Common myeloid progenitor, CD34-positive (primary cell): ENCODE measurements at places on chromosomes 6 and 20.
A peak's percentile ranks its signal among the peaks of the same experiment; 100 is the strongest.

GRCh38 chr6:90194371-90194841 is 102.2 kb downstream of the BACH2 start:
- DNase-seq, result peak; percentile 50
- no peaks in the 10 kb centered on the region for H3K27me3 ChIP-seq
- no peak overlapping the region for H3K4me3 ChIP-seq
- H3K36me3 ChIP-seq, result peaks cover 10% of the 10 kb centered on the region

DNA sequence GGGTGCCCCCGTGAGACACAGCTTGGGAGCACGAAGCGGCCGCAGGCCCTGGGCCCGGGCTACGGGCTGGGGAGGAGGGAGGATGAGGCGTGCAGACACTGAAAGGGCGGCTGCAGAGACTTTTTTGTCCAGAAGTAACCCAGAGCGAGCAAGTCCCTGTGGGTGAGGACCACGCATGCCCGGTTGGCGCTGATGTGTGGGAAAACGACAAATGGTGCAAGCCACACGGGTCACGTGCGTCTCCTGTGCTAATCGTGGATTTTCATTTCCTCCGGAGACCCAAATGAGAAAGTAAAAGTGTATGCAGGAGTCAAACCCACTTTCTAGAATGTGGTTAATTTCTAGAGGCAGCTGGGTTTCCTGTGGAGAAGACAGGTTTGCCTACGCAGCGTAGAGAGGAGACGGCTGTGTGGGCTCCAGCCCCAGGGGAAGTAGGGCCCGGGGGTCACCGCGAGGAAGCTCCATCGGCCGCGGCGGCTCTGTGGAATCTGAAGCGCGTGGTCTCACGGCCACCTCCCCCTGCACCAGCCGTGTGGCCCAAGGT is 19.0 kb downstream of the DLL1 start:
- H3K36me3 ChIP-seq, result no peaks in the 10 kb centered on the region
- no peaks in the 10 kb centered on the region for H3K27me3 ChIP-seq
- no peak overlapping the region for H3K27ac ChIP-seq
- DNase-seq, result peak; percentile 97

DNA sequence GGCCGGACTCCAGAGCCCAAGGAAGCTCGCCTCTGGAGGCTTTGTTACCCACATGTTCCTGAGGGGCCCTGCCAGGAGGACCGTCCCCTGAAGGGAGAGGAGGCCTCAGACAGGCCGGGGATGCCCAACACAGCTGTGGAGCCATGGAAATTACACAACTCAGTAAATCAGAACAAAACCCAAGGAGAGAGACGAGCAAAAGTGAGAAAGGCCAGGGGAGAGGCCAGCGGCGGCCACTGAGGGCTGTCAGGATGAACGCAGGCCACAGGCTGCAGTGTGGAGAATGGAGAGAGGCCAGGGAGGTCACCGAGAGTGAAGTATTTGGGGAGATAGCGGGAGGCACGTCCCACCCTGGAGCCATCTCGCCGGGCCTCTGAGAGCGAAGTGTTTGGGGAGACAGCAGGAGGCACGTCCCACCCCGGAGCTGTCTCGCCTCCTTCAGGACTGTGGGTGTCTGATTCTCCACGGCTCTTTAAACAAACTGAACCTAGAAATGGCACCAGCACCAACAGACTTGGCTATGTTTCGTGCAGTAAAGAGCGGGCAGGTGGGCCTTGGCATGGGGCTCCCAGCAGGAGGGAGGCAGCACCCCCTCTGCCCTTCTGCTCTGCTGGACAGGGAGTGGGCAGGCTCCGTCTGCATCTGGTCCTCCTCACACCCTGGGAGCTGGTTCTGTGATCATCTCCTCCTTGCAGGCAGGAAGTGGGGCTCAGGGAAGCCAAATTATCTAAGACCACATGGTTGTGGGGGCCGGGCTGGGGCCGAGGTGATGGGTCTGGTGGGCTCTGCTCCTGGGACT is 91.0 kb downstream of the YTHDF1 start:
- H3K27me3 ChIP-seq, result peaks cover 6% of the 10 kb centered on the region
- H3K36me3 ChIP-seq, result no peaks in the 10 kb centered on the region
- no peak overlapping the region for H3K4me3 ChIP-seq
- no peak overlapping the region for H3K27ac ChIP-seq
- H3K4me1 ChIP-seq, result no peaks in the 10 kb centered on the region

GRCh38 chr6:30749554-30750378 is 5.4 kb upstream of the IER3 start:
- no peak for DNase-seq
- no peak overlapping the region for H3K27ac ChIP-seq
- H3K4me3 ChIP-seq, result no peak overlapping the region
- no peaks in the 10 kb centered on the region for H3K36me3 ChIP-seq
- no peaks in the 10 kb centered on the region for H3K27me3 ChIP-seq

DNA sequence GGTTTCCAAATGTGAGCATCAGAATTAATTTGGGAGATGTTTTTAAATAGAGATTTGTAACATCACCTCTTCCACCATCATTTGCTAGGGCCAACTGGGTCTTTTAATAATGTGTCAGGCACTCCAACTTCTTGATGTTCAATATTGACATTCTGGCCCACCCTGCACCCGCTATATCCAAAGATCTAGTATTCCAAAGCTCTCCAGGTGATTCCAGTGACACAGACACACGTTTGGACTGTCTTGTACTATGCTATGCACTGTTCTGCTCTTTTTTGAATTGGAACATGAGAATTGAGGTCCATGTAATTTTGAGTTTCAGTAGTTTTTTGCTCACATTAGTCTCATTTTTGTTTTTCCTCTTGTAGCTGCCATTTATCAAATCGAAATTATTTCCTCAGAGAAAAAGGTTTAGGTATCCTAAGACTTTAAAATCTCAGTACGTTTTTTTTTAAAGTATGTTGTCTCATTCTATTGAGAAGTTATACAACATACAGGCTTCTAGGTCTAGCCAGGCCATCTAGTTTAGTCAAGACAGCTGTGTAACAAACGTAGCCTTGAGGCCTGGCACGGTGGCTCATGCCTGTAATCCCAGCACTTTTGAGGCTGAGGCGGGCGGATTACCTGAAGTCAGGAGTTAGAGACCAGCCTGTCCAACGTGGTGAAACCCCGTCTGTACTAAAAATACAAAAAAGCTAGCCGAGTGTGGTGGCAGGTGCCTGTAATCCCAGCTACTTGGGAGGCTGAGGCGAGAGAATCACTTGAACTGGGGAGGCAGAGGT is 3.1 kb downstream of the BICRAL start:
- no peak for DNase-seq
- no peaks in the 10 kb centered on the region for H3K36me3 ChIP-seq
- H3K27ac ChIP-seq, result peak overlapping the region; percentile 99
- H3K4me3 ChIP-seq, result peak overlapping the region; percentile 94
- H3K4me1 ChIP-seq, result peaks cover 51% of the 10 kb centered on the region

DNA sequence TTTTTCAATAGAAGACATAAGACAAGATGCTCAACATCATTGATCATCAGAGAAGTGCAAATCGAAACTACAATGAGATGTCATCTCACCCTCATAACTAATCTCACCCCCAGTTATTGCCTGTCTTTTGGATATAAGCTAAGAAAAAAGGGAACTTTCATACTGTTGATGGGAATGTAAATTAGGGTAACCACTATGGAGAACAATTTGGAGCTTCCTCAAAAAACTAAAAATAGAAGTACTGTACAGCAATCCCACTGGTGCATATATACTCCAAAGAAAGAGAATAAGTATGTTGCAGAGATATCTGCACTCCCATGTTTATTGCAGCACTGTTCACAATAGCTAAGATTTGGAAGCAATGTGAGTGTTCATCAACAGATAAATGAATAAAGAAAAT is 26.4 kb upstream of the PHF3 start:
- no peak overlapping the region for H3K27ac ChIP-seq
- H3K36me3 ChIP-seq, result no peaks in the 10 kb centered on the region
- no peaks in the 10 kb centered on the region for H3K27me3 ChIP-seq

GRCh38 chr20:15927893-15928650 is 645.2 kb downstream of the KIF16B start:
- no peak for DNase-seq
- peaks cover 5% of the 10 kb centered on the region for H3K27me3 ChIP-seq
- no peaks in the 10 kb centered on the region for H3K36me3 ChIP-seq
- H3K27ac ChIP-seq, result no peak overlapping the region
- no peak overlapping the region for H3K4me3 ChIP-seq
- H3K4me1 ChIP-seq, result no peaks in the 10 kb centered on the region

DNA sequence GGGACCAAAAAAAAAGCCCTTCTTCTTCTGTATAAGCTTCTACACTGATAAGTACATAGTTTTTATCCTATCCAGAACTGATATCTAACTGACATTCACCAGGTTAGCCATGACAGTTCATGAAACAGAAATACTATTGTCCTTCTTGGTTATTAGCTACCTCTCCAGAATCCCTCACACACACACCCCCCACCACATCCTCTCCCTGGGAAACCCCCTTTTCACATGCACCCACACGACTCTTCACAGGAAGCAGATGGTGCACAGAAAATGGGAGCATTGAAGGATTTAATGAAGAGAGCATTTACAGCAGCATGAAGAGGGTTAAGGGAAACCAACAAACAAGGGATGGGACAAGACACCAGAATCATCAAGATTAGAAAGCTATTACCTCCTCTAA is 88.9 kb downstream of the FHL5 start:
- no peak overlapping the region for H3K4me3 ChIP-seq
- H3K27me3 ChIP-seq, result peaks cover 3% of the 10 kb centered on the region
- H3K4me1 ChIP-seq, result no peaks in the 10 kb centered on the region

DNA sequence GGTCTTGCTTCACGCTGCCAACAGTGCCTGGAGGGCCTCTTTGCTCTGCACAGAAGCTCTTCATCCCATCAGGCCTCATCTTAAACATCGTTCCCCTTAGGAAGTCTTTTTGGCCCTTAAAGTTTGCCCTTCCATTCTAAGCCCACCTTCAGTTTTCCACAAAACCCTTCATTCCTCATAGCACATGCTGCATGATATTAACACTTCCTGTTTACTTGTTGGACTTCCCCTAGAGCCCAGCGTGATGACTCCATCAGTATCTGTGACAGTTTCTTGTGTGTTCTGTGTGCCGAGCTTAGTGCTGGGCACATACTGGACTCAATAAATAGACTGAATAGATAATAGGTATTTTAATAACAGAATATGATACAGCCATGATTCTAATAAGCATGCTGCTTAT is 2.2 kb downstream of the NT5DC1 start:
- DNase-seq, result peak; percentile 16
- H3K4me3 ChIP-seq, result no peak overlapping the region
- H3K36me3 ChIP-seq, result no peaks in the 10 kb centered on the region
- H3K27ac ChIP-seq, result no peak overlapping the region
- H3K4me1 ChIP-seq, result peaks cover 16% of the 10 kb centered on the region
- H3K27me3 ChIP-seq, result no peaks in the 10 kb centered on the region

DNA sequence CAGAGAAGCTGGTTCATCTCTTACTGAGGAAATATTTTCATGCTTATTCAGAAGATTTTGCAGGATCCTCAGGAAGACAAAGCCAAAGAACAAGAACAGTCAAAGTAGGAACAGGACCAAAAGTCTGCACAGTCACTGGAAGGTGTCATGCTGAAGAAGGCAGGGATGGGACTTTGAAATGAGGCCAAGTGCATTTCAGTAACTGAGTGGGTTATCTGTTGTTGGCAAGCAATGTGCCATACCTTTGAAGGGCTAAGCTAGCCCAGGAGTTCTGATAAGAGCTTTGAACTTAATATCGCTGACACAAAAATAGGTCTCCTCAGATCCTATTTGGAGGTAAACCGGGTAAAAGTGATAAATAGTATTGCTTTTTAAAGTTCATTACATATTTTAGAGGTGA is 31.5 kb downstream of the SLC16A10 start:
- no peak overlapping the region for H3K4me3 ChIP-seq
- H3K27me3 ChIP-seq, result no peaks in the 10 kb centered on the region
- DNase-seq, result no peak
- H3K27ac ChIP-seq, result no peak overlapping the region

DNA sequence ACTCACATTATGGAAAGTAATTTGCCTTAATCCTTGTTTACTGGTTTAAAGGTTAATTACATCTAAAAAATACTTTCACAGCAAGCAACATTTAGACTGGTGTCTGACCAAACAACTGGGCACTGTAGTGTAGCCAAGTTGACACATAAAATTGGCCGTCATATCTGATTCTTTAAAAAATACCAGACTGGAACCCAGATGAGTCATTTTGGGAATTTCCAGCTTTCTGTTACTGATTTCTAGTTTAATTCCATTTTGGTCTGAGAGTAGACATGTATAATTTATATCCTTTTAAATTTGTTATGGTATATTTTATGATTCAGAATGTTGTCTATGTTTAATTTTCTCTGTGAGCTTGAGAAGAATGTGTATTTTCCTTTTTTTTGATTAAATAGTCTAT is 44.1 kb downstream of the SCP2D1 start:
- no peak for DNase-seq
- H3K27me3 ChIP-seq, result no peaks in the 10 kb centered on the region
- H3K4me3 ChIP-seq, result no peak overlapping the region
- no peaks in the 10 kb centered on the region for H3K36me3 ChIP-seq
- no peaks in the 10 kb centered on the region for H3K4me1 ChIP-seq
- H3K27ac ChIP-seq, result no peak overlapping the region

DNA sequence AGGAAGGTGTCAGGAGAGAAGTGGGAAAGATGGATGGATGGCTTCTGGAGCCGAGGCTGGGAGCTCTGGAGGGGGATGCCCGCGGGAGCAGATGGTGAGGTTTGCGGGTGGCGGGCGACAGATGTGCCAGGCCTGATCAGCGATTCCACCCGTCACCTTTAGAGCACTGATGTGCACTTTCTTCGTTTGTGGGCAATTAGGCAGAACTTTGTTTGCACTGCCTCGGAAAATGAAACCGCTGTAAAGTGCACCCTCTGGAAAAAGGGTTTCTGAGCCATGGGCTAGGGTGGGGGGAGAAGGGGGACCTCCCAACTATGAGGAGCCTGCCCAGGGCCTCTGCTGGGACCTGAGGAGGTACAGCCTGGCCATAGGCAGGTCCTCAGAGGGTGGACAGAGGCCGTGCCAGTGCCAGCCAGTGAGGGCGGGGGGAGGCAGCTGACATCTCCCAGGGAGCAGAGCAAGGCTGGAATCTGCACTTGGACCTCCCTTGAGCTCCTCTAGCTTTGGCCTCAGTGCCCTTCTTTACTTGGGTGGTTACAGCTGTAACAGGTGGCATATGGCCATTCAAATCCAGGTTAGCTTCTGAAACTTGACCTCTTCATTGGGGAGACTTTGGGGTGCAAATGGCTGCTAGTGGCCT is 58.7 kb downstream of the CD40 start:
- peaks cover 77% of the 10 kb centered on the region for H3K27me3 ChIP-seq
- DNase-seq, result no peak
- no peak overlapping the region for H3K4me3 ChIP-seq
- no peak overlapping the region for H3K27ac ChIP-seq
- no peaks in the 10 kb centered on the region for H3K36me3 ChIP-seq
- H3K4me1 ChIP-seq, result peaks cover 3% of the 10 kb centered on the region

GRCh38 chr6:155473741-155474140 is 18.1 kb upstream of the NOX3 start:
- H3K36me3 ChIP-seq, result no peaks in the 10 kb centered on the region
- H3K4me1 ChIP-seq, result no peaks in the 10 kb centered on the region
- H3K4me3 ChIP-seq, result no peak overlapping the region
- no peaks in the 10 kb centered on the region for H3K27me3 ChIP-seq
- H3K27ac ChIP-seq, result no peak overlapping the region

- H3K4me1 ChIP-seq, result peaks cover 41% of the 10 kb centered on the region
- no peak for DNase-seq
- H3K36me3 ChIP-seq, result no peaks in the 10 kb centered on the region
- H3K27ac ChIP-seq, result no peak overlapping the region
- H3K27me3 ChIP-seq, result no peaks in the 10 kb centered on the region
Observed at GRCh38 chr6:15309611-15310283, 63.9 kb downstream of the JARID2 start.
